Activated CD4-positive, alpha-beta T cell treated with anti-CD3 and anti-CD28 coated beads, Interleukin-2, amount 10 ng/mL, durations not matched to agents 24 days and 14 days (primary cell): ENCODE measurements at places on chromosomes 2 and 18. TPM values are rescaled to one million over a fixed set of nuclear protein-coding genes. Genes with fewer than 3 reads are reported as not detected.

The OR6B3 gene
- not detected in 2 replicates for total RNA-seq

DNA sequence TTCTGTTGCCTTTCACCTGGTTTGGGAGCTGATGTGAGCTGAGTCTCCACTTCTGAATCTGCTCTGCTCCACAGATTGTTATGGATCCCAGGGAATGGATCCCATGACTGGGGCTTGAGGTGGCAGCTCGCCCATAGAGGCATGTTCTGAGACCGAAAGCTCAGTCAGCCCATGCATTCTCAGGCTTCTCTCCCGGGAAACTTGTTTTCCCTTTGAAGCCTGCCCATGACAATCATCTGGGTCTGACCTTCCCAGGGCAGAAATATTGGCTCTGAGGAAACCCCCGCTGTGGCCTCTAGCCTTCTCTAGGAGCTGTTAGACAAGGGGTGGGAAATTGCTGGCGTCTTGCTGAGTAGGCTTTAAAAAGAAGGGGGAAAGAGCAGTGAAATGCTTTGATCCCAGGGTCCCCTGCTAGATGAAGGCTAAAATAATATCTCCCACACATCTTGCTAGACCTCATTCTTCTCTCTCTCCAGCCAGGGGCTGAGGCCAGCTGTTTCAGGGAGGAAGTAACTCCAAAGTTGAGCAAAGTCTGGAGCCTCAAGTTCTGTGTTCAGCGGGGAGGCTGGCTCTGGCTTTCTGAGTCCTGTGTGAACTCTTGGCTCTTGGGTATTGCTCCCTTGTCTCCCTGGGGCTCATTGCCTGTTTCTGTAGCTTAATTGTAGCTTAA lies 2.0 kb downstream of the VAMP8 start:
- peaks cover 25% of the 10 kb centered on the region for H3K36me3 ChIP-seq
- peak overlapping the region; percentile 95 for H3K4me3 ChIP-seq
- DNase-seq: no peak

DNA sequence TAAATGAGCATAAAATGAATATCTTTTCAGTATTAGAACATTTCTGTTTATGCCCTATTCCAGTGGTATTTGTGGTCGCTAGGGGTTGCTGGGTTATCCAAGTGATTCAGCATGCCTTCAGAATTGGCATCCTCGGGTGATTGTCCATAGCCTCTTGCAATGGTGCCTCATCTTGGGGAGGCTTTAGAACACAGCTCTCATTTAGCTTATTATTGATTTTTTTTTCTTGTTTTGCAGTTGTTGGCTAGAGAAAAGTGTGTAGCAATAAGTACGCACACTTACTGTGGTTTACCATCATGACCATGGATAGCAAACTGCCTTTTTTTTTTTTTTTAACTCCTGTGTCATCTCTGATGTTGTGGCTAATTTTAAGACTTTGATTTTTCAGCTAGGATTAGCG lies 33.6 kb downstream of the PLEKHA3 start:
- DNase-seq: no peak
- H3K4me1 ChIP-seq: peaks cover 12% of the 10 kb centered on the region
- no peaks in the 10 kb centered on the region for H3K27me3 ChIP-seq
- H3K27ac ChIP-seq: no peak overlapping the region

The TFPI gene
- total RNA-seq: 1.2 and 1.5 TPM in 2 replicates

The VWA3B gene
- not detected in 2 replicates for total RNA-seq

The ZC3H8 gene
- total RNA-seq: 34.5 and 41.4 TPM in 2 replicates

GRCh38 chr2:5846881-5847280 lies 154.7 kb downstream of the SOX11 start:
- no peak for DNase-seq
- H3K4me1 ChIP-seq: no peaks in the 10 kb centered on the region
- H3K4me3 ChIP-seq: no peak overlapping the region
- no peaks in the 10 kb centered on the region for H3K36me3 ChIP-seq
- H3K27me3 ChIP-seq: no peaks in the 10 kb centered on the region

GRCh38 chr2:142857256-142858164 lies 20.0 kb upstream of the KYNU start:
- H3K27ac ChIP-seq: no peak overlapping the region
- no peaks in the 10 kb centered on the region for H3K4me1 ChIP-seq
- H3K4me3 ChIP-seq: no peak overlapping the region
- no peak for DNase-seq
- no peaks in the 10 kb centered on the region for H3K27me3 ChIP-seq

The SPDYA gene
- total RNA-seq: 1.9 TPM in 2 replicates

- H3K4me3 ChIP-seq: no peak overlapping the region
- no peak overlapping the region for H3K27ac ChIP-seq
- H3K4me1 ChIP-seq: no peaks in the 10 kb centered on the region
- no peak for DNase-seq
- H3K36me3 ChIP-seq: no peaks in the 10 kb centered on the region
Measured at GRCh38 chr2:66164470-66164869, 270.5 kb upstream of the MEIS1 start.

- H3K4me3 ChIP-seq: no peak overlapping the region
- H3K27me3 ChIP-seq: peaks cover 14% of the 10 kb centered on the region
- no peaks in the 10 kb centered on the region for H3K36me3 ChIP-seq
- no peak overlapping the region for H3K27ac ChIP-seq
- H3K4me1 ChIP-seq: no peaks in the 10 kb centered on the region
- no peak for DNase-seq
Measured at GRCh38 chr2:45191976-45192375, 182.7 kb upstream of the SIX2 start.

- no peak overlapping the region for H3K4me3 ChIP-seq
- no peaks in the 10 kb centered on the region for H3K4me1 ChIP-seq
- DNase-seq: no peak
- peaks cover 9% of the 10 kb centered on the region for H3K27me3 ChIP-seq
- H3K27ac ChIP-seq: no peak overlapping the region
Measured at GRCh38 chr2:74128206-74128605, 19.5 kb downstream of the BOLA3 start.

The MEP1B gene
- not detected in 2 replicates for total RNA-seq

The FAM110C gene
- 0.33 and 0.47 TPM in 2 replicates for total RNA-seq

DNA sequence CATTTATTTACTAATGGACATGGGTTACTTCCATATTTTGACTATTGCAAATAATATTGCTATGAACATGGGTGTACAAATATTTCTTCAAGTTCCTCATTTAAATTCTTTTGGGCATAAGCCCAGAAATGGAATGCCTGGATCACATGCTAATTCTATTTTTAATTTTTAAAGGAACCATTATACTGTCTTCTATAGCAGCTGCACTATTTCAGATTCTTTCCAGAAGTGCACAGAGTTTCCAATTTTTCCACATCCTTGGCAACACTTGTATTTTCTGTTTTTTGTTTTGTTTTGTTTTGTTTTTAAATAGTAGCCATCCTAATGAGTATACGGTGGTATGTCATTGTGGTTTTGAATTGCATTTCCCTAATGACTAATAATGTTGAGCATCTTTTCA lies 8.5 kb upstream of the RALBP1 start:
- H3K27ac ChIP-seq: no peak overlapping the region
- H3K27me3 ChIP-seq: peaks cover 11% of the 10 kb centered on the region
- H3K4me1 ChIP-seq: peaks cover 4% of the 10 kb centered on the region
- no peak for DNase-seq

DNA sequence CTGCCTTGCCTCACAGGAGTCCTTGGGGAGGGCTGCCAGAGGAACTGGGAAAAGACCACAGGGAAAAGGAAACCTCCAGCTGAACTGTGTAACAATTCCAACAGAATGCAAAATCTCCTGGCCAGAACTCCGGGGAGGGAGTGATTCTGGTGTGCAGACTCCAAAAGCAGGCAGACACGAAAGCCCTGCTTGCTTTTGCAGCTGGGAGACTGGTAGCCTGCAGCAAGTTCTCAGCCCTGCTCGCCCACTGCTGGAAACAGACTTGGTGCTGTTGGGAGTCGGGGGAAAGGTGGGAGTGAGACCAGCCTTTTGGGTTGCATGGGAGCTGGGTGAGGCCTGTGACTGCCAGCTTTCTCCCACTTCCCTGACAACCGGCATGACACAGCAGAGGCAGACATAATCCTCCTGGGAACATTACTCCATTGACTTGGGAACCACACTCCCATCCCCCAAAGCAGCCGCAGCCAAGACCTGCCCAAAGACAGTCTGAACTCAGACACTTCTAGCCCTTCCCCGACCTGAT lies 26.0 kb upstream of the NMI start:
- no peak overlapping the region for H3K27ac ChIP-seq
- peaks cover 15% of the 10 kb centered on the region for H3K4me1 ChIP-seq
- peaks cover 7% of the 10 kb centered on the region for H3K36me3 ChIP-seq

DNA sequence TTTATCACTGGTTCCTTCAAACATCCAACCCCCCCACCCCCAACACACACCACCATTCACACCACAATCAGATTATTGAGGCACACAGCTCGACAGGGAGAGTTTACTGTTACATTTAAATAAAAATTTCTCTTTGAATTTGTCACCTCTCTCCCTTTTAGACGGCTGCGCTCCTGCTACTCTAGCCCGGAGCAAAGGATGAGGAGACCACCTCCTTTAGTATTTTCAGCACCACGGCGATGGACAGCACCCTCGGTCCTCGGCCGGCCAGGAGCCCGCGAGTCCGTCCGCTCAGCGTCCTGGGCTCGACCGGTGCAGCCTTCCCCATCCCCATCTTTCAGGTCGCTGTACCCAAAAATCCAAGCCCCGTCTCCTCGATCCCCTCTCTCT lies 892 bp downstream of the CELF4 start:
- H3K36me3 ChIP-seq: peaks cover 3% of the 10 kb centered on the region
- no peak overlapping the region for H3K27ac ChIP-seq
- H3K4me1 ChIP-seq: peaks cover 2% of the 10 kb centered on the region
- DNase-seq: peak; percentile 62
- H3K4me3 ChIP-seq: no peak overlapping the region

GRCh38 chr2:19218166-19218565 lies 140.3 kb downstream of the OSR1 start:
- no peaks in the 10 kb centered on the region for H3K36me3 ChIP-seq
- no peak for DNase-seq
- no peak overlapping the region for H3K27ac ChIP-seq
- no peak overlapping the region for H3K4me3 ChIP-seq
- H3K27me3 ChIP-seq: no peaks in the 10 kb centered on the region

GRCh38 chr2:42652086-42652485 lies 83.7 kb downstream of the MTA3 start:
- H3K4me1 ChIP-seq: peaks cover 39% of the 10 kb centered on the region
- peak overlapping the region; percentile 41 for H3K4me3 ChIP-seq
- H3K27ac ChIP-seq: peak overlapping the region; percentile 54
- DNase-seq: peak; percentile 76
- no peaks in the 10 kb centered on the region for H3K27me3 ChIP-seq

DNA sequence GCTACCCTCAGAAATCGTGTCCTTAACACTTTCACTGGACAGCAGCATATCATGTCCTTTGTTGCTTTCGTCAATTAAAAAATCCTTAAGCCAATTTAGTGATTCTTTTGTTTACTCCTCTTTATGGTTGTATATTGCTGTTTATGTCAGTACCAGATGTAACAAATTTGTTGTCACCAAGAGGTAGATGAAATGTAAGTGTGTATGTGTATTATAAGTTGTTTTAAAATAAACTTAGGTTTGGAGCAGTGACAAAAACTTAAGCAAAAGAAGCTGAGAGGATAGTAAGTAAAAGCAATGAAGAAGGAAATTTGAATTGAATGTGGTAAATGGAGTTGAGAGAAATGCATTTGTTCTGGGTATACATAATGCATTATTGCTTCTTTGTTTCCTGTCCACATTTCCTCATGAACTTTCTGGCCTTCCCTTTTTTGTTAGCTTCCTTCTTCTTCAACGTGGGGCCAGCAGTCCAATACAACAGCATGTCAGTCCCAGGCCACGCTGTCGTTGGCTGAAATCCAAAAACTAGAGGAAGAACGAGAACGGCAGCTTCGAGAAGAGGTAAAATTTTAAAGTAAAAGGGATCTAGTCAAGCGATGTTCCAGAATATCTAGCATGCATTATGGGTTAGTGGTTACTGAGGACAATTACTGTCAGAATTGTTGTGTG lies 30.5 kb upstream of the SNORC start:
- H3K27me3 ChIP-seq: no peaks in the 10 kb centered on the region
- peaks cover 49% of the 10 kb centered on the region for H3K36me3 ChIP-seq
- peak overlapping the region; percentile 40 for H3K27ac ChIP-seq
- DNase-seq: no peak
- H3K4me3 ChIP-seq: no peak overlapping the region

GRCh38 chr2:183665425-183665824 lies 541.2 kb downstream of the NUP35 start:
- no peak overlapping the region for H3K4me3 ChIP-seq
- DNase-seq: no peak
- H3K27ac ChIP-seq: no peak overlapping the region
- no peaks in the 10 kb centered on the region for H3K27me3 ChIP-seq

The CRACDL gene
- 0.07 and 0.12 TPM in 2 replicates for total RNA-seq

DNA sequence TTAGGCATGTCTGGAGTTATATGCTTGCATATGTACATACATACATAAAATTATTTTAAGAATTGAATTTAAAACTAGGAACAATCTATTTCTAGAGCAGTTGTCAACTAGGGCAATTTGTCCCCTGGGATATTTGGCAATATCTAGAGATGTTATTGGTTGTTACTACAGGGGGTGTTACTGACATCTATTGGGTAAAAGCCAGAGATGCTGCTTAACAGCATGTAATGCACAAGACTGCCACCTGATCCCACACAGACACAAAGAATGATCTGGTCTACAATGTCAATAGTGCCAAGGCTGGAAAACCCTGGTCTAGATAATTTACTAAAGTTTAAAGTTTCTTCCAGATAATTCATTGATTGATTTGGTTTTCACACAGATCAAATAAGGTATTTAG lies 185.3 kb downstream of the NYAP2 start:
- no peak overlapping the region for H3K27ac ChIP-seq
- H3K27me3 ChIP-seq: no peaks in the 10 kb centered on the region
- peak; percentile 19 for DNase-seq
- no peak overlapping the region for H3K4me3 ChIP-seq
- H3K36me3 ChIP-seq: no peaks in the 10 kb centered on the region
- no peaks in the 10 kb centered on the region for H3K4me1 ChIP-seq

- H3K4me1 ChIP-seq: no peaks in the 10 kb centered on the region
- no peaks in the 10 kb centered on the region for H3K36me3 ChIP-seq
- H3K27ac ChIP-seq: no peak overlapping the region
- H3K4me3 ChIP-seq: no peak overlapping the region
- no peak for DNase-seq
Measured at GRCh38 chr18:32998285-32998684, 225.5 kb upstream of the KLHL14 start.

GRCh38 chr2:76027761-76028160 lies 317.0 kb upstream of the GCFC2 start:
- H3K36me3 ChIP-seq: no peaks in the 10 kb centered on the region
- H3K4me3 ChIP-seq: no peak overlapping the region
- no peak overlapping the region for H3K27ac ChIP-seq
- DNase-seq: no peak
- H3K4me1 ChIP-seq: no peaks in the 10 kb centered on the region
- no peaks in the 10 kb centered on the region for H3K27me3 ChIP-seq

GRCh38 chr2:57979158-57979557 lies 67.4 kb upstream of the VRK2 start:
- no peaks in the 10 kb centered on the region for H3K36me3 ChIP-seq
- no peaks in the 10 kb centered on the region for H3K4me1 ChIP-seq
- no peak overlapping the region for H3K4me3 ChIP-seq
- DNase-seq: no peak
- no peaks in the 10 kb centered on the region for H3K27me3 ChIP-seq

- no peak overlapping the region for H3K4me3 ChIP-seq
- no peaks in the 10 kb centered on the region for H3K36me3 ChIP-seq
- no peak overlapping the region for H3K27ac ChIP-seq
- no peaks in the 10 kb centered on the region for H3K27me3 ChIP-seq
- no peaks in the 10 kb centered on the region for H3K4me1 ChIP-seq
Measured at GRCh38 chr2:158686210-158686691, 108.9 kb upstream of the DAPL1 start.

The TWIST2 gene
- not detected in 2 replicates for total RNA-seq
